ENCODE measurements at places on chromosomes 3 and 15.

DNA sequence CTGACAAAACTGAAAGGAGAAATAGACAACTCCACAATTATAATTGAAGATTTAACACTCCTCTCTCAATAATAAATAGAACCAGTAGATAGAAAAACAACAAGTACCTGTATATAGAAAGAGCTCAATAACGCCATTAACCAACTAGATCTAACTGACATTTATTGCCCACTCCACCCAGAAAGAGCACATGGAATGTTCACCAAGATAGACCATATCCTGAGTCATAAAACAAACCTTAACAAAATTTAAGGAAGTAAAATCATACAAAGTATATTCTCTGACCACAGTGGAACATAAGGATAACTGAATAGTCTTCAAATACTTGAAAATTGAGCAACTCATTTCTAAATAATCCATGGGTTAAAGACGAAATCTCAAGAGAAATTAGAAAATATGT lies 25.1 kb downstream of the KBTBD12 start:
- DNase-seq: no peak

GRCh38 chr15:66955871-66956585 lies 109.4 kb upstream of the SMAD3 start:
- no peak for DNase-seq

DNA sequence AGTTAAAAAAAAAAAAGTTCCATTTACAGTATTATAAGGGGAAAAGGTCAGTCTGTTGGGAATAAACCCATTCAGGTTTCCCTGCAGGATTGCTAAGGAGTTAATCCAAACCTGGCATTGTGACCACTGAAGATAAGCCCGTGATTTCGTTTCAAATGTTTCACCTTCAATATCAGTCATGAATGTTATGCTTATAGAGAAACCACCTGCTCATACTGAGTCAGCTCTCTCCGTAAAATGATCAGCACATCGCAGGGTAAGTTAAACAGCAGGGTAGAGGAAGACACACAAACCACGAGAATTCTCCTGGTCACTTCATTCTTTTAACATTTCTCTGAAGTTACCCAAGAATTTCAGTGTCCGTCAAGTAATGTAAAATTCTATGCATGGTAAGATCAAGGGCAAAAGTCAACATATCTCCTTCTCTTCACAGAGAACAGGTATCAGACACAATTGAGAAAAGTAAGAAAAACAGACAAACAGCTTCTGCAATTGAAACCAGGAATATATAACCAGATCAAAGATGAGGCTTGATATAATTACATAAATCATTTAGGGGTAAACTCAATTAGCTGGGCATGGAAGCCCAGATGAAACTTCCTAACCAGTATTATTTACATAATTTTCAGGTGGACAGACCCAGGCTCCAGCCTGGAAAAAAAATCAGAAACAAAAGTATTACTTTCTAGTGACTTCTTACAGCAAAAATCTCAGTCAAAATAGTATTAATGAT lies 67.6 kb upstream of the ARHGEF3 start:
- DNase-seq: no peak

DNA sequence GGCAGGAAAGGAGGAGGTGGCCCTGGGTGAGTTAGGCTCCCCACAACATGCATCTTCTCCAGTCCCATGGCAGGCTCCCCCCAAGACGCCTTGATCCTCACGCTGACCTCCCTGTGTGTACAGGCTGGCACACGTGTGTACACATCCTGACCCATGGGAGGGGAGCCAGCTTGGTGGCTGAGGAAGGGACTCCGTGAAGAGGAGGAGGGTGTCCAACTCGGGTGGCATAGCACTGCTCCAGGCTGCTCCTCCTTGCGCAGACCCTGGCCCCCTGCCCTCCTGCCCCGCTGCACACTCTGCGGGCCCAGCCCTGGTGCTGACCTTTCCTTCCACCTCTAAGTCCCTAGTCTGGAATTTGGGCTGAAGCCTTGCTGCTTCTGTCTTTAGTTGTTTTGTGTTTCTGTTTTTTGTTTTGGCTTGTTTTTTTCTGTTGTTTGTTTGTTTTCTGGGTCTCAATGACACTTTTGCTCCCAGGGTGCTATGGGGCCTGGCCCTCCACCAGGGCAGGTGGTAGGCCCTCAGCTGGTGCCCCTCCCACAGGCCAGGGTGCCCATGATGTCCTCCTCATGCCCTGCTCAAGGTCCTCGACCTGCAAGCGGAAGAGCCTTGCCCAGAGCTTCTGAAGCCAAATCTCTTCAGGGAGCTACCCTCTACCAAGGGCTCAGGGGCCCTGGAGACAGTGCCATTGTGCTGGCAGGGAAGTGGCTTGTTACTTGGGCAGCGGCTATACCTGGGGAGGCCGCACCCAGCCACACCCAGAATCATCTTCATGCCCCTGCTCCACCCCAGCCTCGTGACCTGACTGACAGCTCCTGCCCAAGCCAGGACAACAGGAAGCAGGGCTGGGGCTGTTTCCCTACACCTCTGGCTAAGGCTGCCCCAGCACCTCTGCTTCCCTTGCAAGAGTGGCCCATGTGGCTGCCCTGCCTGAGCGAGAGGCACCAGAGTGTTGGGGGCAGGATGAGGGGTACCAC lies 5.1 kb downstream of the EPHB3 start:
- DNase-seq: no peak

GRCh38 chr3:99810403-99810802 lies 7.3 kb upstream of the CMSS1 start:
- no peak for DNase-seq

DNA sequence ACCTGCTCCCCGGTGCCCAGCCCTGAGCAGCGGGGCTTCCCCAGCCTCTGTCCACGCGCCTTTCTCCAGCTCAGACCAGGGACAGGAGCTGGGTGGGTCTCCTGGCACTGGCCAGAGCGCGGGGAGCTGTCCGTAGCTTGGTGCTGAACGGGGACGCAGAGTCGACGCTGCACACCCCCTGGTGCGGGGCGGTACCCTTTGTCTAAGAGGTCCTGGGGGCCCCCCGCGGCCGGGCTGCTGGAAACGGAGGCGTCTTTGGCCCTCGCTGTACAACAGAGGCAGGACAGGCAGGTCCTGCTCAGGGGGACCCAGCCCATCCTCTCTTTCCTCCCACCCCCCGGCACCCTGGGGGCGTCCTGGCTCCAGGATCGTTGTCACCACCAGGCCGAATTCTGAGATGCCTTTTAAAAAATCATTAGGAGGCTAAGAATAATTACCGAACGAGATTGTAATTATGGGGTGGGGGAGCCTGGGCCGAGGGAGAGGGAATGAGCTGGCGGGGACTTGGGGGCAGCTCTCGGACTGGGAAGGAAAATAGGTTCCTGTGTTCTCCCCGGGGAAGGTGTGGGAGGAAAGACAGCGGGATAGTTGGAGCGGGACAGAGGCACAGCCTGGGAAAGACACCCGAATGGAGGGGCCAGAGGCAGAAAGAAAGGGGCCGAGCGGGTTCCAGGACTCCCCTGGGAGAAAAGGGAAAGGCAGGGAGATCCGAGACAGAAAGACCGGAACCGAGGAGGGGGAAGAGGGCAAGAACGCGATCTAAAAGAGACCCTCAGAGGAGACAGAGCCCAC lies 4.1 kb upstream of the SKOR1 start:
- DNase-seq: no peak

DNA sequence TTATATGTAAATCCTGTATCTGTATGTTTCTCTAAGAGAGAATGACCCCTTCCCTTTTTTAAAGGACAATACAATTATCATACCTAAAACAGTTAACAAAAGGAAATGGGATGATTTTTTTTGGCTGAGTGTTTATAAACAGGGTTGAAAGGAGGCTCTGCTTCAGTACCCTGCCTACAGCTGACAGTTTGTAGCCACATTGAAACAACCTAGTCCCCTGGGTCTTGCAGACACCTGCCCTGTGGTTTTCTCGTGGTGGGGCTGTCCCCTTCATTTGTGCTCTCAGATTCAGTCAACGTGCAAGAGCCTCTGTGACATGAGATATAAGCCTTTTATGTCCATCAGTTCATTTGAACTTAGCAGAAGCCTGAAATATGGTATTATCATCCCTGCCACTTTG lies 2.3 kb upstream of the HMCES start:
- DNase-seq: no peak

DNA sequence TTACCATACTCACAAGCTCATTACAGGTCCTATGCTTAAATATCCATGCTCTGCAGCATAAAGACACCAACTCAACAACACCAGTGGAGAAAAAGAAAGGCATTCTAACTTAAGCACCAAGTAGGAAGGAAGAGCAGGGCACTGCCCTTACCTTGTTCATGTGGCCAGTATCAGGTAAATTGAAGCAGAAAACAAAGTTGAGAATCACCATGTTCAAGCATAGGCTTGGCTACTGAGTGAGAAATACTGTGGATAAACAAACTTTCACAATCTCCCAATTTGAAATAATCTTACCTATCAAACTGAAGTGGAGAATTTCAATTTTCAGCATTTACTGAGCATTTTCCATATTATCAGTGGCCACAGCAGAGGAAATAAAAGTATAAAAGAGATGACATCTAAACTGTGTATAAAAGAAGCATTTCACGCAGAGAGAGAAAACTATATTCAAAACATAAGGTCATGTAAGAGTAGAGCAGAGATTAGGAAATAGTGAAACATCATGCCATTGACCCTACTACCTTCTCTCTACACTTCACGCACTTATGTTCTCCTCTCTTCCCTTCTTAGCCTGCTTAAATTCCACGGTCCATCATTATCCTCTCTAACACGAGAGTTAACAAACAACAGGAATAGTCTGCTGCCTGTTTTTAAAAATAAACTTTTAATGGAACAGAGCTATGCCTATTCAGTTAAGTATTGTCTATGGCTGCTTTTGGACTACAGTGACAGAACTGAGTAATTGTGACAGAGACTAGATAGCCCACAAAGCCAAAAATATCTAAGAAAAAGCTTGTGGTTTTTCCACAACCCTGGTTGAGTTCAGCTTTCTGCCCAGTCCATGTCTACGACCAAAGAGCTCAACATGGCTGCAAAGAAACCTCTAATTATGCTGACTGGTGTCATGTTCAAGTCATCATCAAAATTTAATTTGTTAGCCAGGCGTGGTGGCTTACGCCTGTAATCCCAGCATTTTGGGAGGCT lies 142.5 kb downstream of the NR1I2 start:
- no peak for DNase-seq

GRCh38 chr15:33445984-33446383 lies 135.2 kb downstream of the RYR3 start:
- DNase-seq: no peak

- no peak for DNase-seq
Measured at GRCh38 chr15:31296646-31297574, 29.7 kb upstream of the KLF13 start.

DNA sequence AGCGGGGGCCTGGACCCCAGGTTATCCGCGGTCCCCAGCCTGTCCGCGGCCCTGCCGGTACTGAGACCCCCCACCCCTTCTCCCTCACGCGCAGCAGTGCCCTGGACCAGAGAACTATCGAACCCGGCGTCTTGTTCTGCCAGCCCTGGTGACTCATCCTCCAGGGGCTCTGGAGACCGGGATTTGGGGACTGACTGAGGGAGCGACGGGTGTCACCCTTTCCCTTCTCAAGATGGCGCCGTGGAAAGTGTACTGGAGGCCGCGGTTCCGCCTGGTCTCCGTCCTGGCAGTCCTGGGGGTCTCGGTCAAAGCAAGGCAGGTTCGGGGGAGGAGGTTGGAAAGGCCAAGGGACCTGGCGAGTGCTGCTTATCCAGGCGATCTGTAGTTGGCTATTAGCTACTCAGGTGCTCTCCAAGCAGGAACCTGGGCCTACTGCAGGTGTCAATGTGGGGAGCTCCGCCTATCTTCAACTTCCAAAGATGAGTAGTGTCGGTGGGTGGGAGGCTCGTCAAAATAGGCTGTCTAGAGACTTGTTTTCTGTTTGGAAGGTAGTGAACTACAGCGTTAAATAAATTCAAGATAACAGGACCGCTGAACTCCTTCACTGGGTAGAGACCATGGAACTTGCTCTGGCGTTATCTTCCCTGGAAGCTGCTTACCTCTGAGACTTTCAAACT lies 790 bp downstream of the RAB5A start:
- DNase-seq: peak; percentile 49

DNA sequence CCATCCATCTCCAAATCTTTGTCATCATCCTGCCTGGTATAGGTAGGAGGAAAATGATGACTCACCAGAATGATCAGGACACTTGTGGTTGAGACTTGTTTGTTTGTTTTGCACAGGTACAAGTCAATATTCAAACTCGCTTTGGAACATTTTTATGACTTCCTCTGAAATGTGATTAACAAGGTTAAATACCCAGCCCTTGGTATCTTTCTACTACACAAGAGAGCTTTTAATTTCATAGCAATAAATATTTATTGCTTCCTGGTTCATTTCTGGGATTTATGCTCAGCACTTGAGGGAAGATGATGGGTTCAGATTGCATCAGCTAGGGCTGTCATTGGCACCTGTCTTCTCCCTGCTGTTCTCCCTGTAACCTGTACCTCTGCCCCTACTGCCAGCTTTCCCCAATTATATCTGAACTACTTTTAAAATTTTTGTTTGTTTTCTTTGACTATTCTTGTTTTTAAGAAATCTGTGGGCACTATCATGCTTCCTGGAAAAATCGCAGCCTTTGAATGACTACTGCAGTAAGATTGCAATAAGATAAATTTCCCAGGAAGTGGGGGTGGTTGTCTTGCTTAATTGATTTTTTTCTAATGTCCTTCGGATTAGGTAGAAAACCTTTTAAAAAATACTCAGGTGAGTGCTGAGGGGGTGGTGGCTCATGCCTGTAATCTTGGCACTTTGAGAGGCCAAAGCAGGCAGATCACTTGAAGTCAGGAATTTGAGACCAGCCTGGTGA lies 24.3 kb upstream of the GCNT3 start:
- DNase-seq: no peak

- no peak for DNase-seq
Measured at GRCh38 chr3:171824824-171825221, 14.5 kb upstream of the PLD1 start.

DNA sequence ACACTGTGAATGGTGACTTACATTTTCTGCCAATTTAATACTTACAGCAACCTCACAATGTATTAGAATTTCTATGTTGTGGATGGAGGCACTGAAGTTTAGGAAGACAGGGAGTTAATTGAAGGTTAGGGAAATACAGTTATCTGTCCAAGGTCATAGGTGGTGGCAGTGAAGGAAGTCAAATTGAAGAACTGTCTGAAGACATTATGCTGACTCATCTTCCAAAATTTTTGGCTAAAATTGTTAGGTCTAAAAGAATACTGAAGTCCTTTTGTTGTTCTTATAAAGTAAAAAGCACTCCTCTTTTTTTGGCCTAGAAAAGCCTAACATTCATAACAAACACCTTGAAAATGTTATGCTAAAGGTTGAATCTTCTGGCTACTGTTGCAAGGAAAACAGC lies 27.7 kb downstream of the EMC4 start:
- no peak for DNase-seq

DNA sequence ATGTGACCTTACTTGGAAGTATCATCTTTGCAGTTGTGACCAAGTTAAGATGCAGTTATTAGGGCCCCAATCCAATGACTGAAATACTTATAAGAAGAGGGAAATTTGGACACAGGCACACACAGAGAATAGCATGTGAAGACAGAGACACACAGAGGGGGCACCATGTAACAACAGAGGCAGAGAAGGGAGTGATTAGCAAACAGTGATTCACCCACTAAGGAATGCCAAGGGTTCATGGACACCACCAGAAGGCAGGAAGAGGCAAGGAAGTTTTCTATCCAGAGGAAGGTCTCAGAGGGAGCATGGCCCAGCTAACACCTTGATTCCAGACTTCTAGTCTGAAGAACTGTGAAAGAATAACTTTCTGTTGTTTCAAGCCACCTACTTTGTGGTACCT lies 25.0 kb downstream of the SIDT1 start:
- DNase-seq: no peak

- DNase-seq: peak; percentile 50
Measured at GRCh38 chr15:25739687-25740121, 123.4 kb downstream of the ATP10A start.

GRCh38 chr3:126438186-126438585 lies 37.5 kb downstream of the ZXDC start:
- no peak for DNase-seq

- no peak for DNase-seq
Measured at GRCh38 chr3:195522254-195523023, 20.7 kb downstream of the PPP1R2 start.
